ENCODE measurements at places on chromosomes 1 and 21. TPM values are rescaled to one million over a fixed set of nuclear protein-coding genes. Genes with fewer than 3 reads are reported as not detected.

DNA sequence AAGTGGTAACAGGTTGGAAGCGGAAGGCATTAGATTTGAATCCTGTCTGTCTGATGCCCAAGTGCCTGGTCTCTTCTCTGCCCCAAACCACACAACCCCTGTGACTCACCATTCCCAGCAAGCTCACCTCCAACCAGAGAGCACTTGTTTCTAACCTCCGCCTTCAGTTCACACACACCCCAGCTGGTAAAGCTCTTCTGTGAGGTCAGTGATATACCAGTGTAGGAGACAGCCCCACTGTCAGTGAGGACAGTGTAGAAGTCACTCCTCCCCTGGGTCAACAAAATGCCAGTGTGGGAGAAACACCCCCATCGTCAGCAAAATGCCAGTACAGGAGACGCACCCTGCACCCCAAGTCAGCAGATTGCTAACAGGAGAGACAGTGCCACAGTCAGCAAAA, 2.6 kb downstream of the RIMS3 start:
- DNase-seq = no peak

DNA sequence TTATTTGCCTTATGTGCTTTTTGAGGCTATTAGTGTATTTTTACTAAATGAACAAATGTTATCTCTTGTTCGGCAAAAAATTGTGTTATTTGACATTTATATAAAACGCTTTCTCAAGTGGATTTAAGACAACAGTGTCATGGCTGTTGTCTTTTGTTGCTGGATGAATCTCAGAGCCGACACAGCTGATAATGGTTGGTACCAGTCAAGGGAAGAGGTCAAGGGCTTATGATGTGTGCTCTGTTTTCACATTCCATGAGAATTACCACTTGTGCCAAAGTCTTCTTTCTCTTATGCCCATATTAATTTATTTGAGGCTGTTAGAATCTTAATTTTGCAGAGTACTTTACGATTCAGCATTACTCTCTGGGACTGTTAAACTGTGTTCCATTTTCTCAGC, 17.9 kb upstream of the CD101 start:
- no peak for DNase-seq

Gene PDE9A
- total RNA-seq = 1.5 TPM

DNA sequence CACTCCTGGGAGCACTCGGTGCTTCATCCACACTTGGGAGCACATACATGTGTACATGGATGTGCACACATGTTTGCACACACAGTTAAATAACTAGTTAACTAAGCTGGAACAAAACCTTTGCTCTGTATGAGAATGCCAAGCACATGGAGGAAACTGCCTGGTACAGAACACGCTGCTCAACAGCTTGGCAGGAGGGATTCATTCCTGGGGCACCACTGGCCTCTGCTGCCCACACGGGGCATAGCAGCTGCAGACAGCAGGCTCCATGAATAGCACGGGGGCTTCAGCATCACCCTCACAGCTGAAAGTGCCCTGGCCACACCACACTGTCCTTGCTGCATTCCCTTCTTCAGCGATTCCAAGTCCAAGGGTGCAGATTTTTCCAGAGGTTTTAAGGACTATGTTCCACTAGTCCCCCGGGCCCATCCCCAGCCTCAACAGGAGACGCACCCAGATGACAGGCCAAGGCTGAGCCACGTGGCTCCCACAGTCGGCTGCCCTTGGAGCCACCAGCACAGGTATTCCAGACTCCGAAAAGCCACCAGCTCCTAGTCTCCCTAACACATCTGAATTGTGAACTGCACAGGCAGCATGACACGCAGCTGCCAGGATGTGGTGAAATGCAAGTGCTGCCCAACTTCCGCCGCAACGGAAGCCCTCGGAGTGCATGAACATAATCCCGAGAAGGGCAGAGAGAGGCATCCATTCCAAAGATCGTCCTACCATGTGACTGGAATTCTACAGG, 16.9 kb downstream of the NPHP4 start:
- peak; percentile 57 for DNase-seq

Gene SPATA45
- not detected for total RNA-seq

GRCh38 chr1:86258101-86258500, 101.5 kb upstream of the COL24A1 start:
- DNase-seq = no peak

DNA sequence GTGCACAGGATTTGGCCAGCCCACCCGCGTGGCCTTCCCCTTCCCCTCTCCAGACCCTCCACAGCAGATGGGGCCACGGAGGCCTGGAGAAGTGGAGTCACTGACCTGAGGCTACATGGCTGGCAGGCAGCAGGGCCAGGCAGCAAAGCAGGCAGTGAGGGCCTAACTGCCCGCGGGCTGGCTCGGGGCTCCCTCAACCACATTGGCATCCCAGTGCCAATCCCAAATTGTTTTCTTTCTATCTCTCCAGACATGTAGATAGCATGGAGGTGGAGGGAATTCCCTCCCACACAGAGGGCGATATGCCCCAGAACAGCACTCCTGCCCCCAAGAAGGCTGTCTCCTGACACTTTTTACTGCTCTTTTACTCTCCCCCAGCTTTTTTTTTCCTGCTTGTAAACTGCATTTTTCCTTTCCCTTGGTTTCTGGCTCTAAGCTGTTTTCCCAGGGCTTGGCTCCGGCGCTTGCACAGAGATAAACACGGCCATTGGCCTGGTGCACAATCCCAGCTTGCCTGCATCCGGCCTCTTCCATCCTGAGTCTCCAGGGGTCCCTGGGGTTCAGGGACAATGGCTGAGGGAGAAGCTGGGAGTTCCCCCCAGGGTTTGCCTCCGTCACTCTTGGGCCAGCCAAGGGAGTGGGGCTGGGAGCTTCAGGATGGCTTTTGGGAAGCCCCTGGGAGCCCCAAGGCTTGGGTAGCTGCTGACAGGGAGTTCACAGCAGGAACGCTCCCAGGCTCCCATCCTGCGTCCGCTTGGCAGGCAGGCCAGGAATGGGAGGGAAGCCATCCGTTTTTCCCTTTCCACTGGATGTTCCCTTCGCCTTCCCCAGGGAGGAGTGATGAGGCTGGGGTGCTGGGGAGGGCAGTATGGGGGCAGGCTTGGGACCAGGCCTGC, 7.0 kb downstream of the EPHX1 start:
- peak; percentile 75 for DNase-seq

- DNase-seq = no peak
These were observed 127.2 kb downstream of the CSMD2 start for GRCh38 chr1:34037856-34038255.

GRCh38 chr1:71647513-71648300, 566.9 kb upstream of the ZRANB2 start:
- DNase-seq = no peak

GRCh38 chr1:204520834-204521709, 4.9 kb downstream of the MDM4 start:
- no peak for DNase-seq

Gene SPATA46
- not detected for total RNA-seq

Gene CELA2B
- total RNA-seq = not detected

DNA sequence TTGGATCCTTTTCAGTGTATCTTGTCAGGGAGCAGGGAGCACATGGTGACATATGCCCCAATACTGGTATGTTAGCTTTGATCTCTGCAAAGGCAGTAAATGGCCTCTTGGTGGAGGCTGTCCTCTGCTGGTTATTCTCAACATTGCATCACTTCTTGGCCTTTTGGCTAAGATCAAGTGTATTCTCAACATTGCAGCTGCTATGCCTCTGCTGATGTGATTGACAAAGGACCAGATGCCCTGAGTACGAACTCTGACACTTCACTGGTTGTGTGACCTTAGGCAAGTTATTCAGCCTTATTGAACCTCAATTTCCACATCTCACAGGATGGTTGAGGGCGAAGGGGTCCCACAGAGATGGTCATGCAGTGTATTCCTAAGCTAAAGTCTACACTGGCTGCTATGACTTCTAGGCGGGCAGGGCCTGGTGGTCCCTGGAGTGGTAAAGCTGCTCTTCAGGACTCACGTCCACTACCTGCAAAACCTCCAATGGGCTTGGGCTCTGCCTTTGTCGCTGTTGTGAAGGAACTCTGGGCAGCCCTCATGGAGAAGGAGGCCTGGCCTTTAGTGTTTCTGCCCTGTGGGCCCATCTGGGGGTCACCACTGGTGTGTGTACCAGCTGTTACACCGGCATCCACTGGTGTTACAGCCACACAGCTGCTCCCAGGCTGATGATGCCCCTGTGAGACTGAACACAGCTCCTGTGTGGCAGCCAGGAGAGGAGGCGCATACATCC, 64.8 kb downstream of the DNTTIP2 start:
- DNase-seq = peak; percentile 89

DNA sequence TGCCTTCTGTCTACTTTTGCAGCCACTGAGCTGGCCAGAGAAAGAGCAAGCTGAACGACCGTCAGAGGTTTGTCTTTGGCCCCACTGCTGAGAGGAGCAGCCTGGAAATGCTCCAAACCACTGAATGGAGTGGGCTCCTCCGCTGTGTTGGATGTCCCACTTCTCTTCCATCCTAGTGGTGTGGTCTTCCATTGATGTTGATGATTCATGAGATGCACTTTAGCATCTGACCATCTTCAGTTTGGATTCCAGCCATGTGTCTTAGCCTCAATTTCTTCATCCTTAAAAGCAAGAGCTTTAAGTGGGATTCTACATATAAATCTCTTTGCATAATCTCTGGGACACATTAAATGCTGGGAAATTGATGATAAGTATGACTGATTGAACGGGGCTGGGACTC, 276.9 kb downstream of the SIPA1L2 start:
- DNase-seq = no peak

- peak; percentile 54 for DNase-seq
These were observed at the start of gene CACYBP for GRCh38 chr1:174999936-175000696. CACYBP (plus strand) TSS chr1:174999947; CDS start chr1:175000181, 234 bp downstream.

Gene NMNAT2
- total RNA-seq = 0.38 TPM

Data from endothelial cell of umbilical vein (primary cell).